ENCODE measurements at places on chromosomes 5 and 9. TPM values are rescaled to one million over a fixed set of nuclear protein-coding genes. Genes with fewer than 3 reads are reported as not detected.

GRCh38 chr5:76807296-76807695, 11.5 kb upstream of the F2RL1 start:
- H3K4me3 ChIP-seq, result no peak overlapping the region
- H3K27ac ChIP-seq, result no peak overlapping the region
- H3K27me3 ChIP-seq, result peaks cover 3% of the 10 kb centered on the region

The IFNA8 gene
- not detected for total RNA-seq

The FAM221B gene
- not detected for total RNA-seq

DNA sequence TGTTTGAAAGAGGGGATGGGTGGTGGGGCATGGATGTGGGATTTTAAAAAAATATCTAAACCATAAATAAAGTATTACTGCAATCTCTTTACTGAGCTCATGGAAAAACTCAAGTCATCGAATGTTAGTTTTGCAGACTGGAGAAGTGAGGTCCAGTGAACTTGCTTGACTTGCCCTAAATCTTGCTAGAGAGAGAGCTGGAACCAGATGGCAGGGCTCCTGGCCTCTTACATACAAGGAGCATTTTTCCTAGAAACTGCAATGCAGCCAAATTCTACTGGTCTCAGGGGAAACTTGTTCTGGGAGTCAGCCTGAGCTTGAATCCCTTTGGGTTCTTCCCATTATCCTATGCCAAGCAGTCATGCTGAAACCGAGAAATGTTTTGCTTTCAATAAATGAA, 2.9 kb upstream of the TGFBI start:
- no peak overlapping the region for H3K27ac ChIP-seq
- no peak for DNase-seq
- no peaks in the 10 kb centered on the region for H3K4me1 ChIP-seq
- H3K4me3 ChIP-seq, result no peak overlapping the region

The CAVIN4 gene
- total RNA-seq, result 0.20 TPM

DNA sequence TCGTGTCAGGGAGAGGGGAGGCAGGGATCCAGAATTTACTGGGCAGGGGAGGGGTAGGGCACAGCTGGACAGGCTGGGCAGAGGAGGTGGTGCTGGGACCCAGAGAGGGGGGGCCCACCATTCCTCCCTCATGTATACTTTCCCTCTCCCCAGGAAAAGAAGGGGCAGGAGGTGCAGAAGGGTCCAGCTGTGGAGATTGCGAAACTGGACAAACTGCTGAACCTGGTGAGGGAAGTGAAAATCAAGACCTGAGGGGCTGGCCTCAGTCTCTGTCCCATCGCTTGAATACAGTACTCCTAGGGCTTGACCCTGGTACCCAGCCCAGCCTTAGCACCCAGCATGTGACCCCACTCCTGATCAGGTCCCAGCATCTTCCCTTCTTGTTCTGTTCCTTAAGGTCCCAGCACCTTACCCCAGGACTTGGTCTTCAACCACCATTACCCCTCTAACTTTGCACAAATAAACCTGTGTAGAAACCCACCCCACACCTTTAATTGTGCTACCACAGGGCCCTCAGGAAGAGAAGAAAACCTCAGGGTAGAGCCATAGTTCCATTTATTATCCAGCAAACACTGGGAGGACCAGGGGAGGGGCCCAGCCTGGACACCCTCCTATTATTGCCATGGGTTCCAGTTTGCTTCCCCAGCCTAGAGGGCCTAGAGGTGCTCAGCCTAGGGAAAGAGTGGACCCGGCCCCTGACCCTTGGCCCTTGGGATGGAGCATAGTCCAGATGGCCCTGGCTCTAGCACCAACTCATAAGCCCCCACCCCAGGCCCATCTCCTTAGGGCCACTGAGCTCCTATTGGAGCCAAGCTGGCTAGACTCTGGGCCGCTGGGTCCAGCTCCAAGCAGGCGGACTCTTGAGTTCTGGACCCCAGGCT, 2.0 kb downstream of the ENHO start:
- H3K27ac ChIP-seq, result no peak overlapping the region
- no peak for DNase-seq
- no peaks in the 10 kb centered on the region for H3K36me3 ChIP-seq

The PCDHB2 gene
- not detected for total RNA-seq

GRCh38 chr9:90642570-90643539, at the start of gene DIRAS2:
TSS of gene DIRAS2 (minus strand) at chr9:90642824. CDS start at chr9:90613827, 28,997 bp downstream.
- no peak for DNase-seq
- no peak within 1 kb of the TSS for H3K4me3 ChIP-seq
- H3K27ac ChIP-seq, result no peak within 1 kb of the TSS
- no peaks in the 10 kb centered on the region for H3K36me3 ChIP-seq

The ISCA1 gene
- 19.1 TPM for total RNA-seq

DNA sequence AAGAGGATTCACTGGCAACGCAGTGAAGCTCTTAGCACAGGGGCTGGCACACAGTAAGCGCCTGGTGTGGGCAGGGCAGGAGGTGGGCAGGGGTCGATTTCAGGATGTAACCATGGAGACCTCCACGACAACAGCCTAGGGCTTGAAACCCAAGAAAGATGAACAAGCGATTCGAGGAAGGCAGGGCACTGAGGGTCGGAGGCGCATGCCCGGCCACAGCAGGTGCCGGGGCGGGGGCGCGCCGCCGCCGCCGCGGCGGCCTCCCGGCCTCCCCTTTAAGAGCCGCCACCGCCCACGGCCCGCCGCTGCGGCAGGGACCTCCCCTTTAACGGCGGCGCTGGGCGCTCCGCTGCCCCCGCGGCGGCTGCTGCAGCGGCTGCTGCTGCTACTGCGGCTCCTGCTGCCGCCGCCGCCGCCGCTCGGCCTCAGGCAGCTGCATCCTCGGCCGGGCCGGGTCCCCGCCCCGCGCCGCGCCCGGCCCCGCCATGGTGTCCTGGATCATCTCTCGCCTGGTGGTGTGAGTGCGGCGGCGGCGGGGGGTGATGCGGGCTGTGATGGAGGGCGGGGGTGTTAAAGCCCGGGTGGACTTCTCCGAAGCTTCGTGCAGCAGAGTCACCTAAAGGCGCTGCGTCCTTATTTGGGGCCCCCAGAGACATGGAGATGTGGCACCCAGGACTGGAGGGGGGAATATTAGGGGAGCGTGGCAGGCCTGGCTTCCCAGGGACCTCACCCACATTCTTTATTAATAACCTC, at the start of gene REEP2:
Gene REEP2, plus strand, starts transcription at position 334 of the 753 bp plus-strand sequence. Its CDS starts 152 bp downstream, at position 486.
- peaks cover 7% of the 10 kb centered on the region for H3K4me1 ChIP-seq
- peak within 1 kb of the TSS; percentile 48 for H3K4me3 ChIP-seq
- no peak within 1 kb of the TSS for H3K27ac ChIP-seq
- DNase-seq, result peak; percentile 90
- no peaks in the 10 kb centered on the region for H3K27me3 ChIP-seq

- no peak overlapping the region for H3K27ac ChIP-seq
- H3K4me3 ChIP-seq, result peak overlapping the region; percentile 74
- H3K36me3 ChIP-seq, result no peaks in the 10 kb centered on the region
- no peak for DNase-seq
- no peaks in the 10 kb centered on the region for H3K27me3 ChIP-seq
- peaks cover 10% of the 10 kb centered on the region for H3K4me1 ChIP-seq
Observed at GRCh38 chr9:127735530-127736185, 564 bp upstream of the TOR2A start.

GRCh38 chr5:88746438-88746882, 136.5 kb downstream of the MEF2C start:
- H3K36me3 ChIP-seq, result peaks cover 31% of the 10 kb centered on the region
- no peaks in the 10 kb centered on the region for H3K27me3 ChIP-seq
- H3K4me3 ChIP-seq, result no peak overlapping the region
- DNase-seq, result no peak
- H3K4me1 ChIP-seq, result no peaks in the 10 kb centered on the region
